ENCODE measurements at places on chromosomes 2 and 18.

- DNase-seq, result no peak
Measured at GRCh38 chr18:62637807-62638687, 77.3 kb upstream of the PHLPP1 start.

GRCh38 chr18:3594760-3595368 lies 144.9 kb downstream of the TGIF1 start:
- DNase-seq, result no peak

GRCh38 chr18:56124186-56124585 lies 514.2 kb downstream of the TXNL1 start:
- no peak for DNase-seq

- DNase-seq, result no peak
Measured at GRCh38 chr18:75496151-75496550, 68.6 kb upstream of the SMIM21 start.

GRCh38 chr2:215917953-215918620 lies 95.3 kb downstream of the MREG start:
- DNase-seq, result no peak

DNA sequence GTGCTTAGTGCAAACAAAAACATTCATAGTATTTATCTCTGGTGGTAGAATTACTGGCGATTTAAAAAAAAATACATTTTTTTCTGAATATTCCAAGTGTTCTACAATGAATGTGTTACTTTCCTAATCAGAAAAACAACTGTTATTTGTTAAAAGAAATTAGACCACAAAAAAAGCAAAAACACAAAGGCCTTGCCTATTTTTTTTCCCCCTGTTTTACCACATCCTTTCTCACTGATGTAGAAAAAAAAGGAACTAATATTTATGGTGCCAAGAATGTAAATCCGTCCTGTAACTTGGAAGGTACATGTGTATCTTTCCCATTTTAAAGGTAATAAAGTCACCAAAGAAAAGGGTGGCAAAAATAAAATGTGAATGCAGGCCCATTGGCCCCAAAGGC lies 28.4 kb upstream of the MGAT4A start:
- no peak for DNase-seq

DNA sequence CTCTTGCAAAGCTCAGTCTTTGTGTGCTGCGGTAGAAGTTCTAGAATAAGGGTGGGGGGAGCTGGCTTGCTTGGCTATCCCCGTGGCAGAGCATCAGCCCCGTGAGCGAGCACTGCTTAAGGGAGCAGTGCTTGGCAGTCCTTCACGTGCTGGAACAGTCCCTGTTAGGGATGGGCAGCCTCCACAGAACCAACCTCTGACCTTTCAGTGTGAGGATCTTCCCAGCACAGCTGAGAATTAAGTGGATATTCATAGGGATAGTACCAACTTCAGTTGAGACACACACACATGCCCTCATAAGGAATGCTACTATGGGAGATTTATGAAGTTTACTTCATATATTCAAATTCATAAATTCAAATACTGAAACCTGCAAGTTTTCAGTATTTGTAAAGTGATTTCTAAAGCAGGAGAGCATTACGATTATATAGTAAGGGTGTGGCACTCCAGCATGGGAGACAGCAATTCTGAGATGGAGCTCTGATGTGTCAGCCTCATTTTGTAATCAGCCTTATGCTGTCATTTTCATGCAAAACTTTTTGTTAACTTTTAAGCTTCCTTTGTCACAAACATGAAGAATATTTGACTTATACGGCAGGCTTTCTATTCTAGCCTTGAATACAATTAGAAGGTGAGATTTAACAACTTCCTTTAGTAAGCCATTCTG lies 39.5 kb downstream of the ATP9B start:
- DNase-seq, result no peak

- DNase-seq, result no peak
Measured at GRCh38 chr2:16932826-16933225, 267.2 kb upstream of the CYRIA start.

DNA sequence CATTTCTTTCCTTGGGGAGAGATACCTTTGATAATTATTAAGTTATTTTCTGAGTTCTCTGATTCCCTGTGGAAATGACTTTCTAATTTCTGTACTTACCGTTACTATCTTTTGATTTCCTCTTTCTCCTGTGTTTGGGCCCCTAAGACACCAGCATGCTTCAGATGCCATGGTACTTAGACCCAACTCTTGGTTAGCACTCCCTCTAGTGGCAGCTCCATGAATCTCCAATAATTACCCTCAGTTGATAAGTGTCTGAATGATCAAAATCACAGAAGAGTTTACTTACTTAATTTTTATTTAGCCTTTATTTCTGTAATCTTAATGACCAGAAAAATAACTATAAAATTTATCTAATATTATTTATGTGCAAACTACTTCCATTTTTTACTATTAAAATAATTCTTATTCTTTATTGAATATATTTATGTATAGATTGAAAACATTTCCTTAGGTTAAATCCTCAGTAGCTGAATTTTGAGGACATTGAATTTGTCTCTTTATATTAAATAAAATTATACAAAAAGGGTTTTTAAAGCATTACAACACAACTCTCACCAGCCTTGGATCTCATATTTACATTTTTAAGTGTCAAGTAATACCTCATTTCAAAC lies 300.4 kb downstream of the KCNS3 start:
- peak; percentile 31 for DNase-seq

GRCh38 chr18:35443434-35443833 lies 54.3 kb downstream of the INO80C start:
- no peak for DNase-seq

GRCh38 chr18:26862084-26862483 lies 3.4 kb downstream of the AQP4 start:
- no peak for DNase-seq

GRCh38 chr2:11842336-11842735 lies 95.9 kb downstream of the LPIN1 start:
- no peak for DNase-seq

DNA sequence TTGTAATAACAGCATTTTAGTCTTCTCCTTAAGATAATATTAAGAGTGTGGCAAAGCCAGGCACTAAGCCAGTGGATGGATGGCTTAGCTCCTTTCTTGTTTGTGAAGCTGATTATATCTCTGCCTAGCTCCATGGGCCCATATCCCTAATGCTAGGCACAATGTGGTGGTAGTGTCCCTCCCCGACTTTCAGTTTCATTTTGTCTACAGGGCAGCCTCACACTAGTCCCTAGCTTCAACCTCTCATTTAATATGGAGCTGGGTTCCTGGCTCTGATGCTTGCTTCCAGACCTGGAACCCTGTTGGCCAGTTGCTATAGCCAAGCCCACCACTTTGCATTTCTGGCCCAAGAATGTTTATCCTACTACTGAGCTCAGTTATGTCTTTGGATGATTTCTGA lies 437.0 kb upstream of the MEIS1 start:
- DNase-seq, result no peak

Measured in smooth muscle cell of the brain vasculature (primary cell).